ENCODE measurements at places on chromosomes 11 and 22.

DNA sequence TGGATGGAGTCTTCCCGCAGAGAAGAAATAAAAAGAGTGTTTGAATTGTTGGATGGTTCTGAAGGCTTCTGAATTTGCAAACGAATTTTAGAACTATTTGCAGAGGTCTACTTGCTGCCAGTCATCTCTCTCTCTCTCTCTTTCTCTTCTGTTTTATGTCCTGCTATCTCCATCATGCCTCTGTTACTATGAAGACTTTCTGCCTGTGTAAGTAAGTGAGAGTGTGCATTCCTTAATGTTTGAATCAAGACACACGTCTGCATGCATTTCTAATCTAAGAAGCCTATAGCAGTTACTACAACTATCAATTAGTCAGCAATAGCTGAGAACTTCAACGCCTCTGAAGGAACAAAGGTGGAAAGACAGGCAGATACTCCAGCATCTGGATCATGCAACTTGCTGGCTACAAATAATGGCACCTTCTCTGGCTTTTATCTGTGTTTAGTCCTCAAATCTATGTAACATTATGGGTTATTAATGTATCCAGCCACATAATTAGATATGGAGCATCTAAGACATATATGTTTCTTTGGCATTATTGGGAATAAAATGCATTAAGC lies 191.5 kb upstream of the BLID start:
- no peak for DNase-seq

DNA sequence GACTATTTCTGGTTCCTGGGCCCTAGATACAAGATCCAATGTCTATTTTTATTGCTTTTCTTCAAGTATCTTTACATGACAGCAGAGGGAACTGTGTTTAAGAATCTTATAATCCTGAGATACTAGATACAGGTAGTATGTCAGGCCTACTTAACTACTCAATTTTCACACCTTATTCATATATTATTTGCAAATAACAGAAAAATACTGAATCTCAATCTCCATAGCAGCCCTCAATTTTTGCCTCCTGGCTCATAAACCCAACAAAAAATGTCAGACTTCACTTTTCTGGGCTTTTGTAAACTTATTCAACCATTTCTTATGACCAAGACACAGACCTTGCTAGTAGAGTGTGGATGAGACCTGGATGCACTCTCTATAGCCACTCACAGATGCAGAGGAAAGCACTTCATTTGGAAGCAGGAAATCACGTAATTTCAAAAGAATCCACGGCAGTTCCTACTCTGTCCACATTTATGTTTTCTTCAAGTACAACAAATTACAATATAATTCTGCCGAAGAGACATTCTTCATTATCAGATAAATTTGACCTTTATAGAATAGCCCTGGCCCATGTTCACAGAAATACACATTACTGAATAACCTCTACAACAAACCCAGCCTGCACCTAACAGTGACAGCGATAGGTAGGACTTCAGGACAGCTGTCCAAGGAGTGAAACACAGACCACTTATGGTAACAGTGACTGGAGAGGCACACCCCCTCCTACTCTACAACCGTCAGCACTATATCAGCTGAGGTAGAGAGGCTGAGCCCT lies 62.0 kb upstream of the YPEL1 start:
- no peak for DNase-seq

DNA sequence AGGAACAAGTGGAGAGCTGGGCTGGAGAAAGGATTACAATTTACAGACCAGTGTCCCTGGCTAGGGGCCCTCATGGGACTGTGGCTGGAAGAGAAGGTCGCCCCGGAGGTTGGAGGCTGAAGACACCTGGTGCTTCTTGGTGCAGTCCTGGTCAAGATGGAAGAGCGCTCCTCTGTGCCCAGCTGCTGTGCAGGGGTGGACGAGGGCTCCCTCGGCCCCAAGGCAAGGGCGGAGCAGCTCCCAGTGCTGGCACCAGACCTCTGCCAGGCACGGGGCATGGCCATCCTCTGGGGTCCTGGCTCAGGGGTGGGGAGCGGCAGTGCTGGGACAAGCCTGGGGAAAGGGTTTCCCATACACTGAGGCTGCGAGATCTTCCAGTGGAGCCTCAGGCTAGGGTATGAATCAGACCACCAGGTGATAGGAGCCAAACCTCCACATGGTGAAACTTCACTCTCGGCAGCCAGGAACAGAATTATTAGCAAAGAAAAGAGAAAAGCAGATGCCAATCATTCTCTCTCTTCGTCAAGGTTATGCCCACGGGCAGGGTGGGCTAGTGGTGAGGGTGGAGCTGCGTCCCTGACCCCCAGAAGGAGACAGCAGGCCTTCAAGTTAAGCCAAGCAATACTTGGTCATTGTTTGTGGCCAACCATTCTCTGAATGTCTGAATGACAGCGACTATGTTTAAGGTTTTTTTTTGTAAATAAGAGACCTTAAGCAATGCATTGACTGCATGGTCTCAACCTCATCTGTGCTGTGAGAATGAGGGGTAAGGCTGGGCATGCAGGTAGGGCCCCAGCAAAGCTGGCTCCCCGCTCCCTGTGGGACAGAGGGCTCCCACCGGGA lies 32.1 kb downstream of the PPM1F start:
- no peak for DNase-seq

GRCh38 chr11:99841885-99842284 lies 821.1 kb downstream of the CNTN5 start:
- no peak for DNase-seq

DNA sequence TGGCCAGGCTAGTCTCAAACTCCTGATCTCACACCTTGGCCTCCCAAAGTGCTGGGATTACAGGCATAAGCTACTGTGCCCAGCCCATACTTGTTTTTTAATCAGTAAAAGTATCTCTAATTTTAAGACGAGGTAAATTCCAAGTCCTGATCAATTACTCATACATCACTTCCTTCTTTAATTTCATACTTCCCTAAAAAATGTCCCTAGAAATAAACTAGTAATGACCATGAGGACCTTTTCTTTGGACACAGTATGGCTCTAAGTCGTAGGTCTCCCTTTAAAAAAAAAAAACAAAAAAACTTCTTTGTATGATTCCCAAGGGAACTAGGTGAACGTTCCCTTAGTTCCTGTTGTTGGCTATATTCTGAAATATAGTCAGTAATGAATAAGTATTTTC lies 29.8 kb downstream of the NUP98 start:
- DNase-seq = no peak

Data from kidney epithelial cell (primary cell).